ENCODE measurements at places on chromosomes 2 and 18.

DNA sequence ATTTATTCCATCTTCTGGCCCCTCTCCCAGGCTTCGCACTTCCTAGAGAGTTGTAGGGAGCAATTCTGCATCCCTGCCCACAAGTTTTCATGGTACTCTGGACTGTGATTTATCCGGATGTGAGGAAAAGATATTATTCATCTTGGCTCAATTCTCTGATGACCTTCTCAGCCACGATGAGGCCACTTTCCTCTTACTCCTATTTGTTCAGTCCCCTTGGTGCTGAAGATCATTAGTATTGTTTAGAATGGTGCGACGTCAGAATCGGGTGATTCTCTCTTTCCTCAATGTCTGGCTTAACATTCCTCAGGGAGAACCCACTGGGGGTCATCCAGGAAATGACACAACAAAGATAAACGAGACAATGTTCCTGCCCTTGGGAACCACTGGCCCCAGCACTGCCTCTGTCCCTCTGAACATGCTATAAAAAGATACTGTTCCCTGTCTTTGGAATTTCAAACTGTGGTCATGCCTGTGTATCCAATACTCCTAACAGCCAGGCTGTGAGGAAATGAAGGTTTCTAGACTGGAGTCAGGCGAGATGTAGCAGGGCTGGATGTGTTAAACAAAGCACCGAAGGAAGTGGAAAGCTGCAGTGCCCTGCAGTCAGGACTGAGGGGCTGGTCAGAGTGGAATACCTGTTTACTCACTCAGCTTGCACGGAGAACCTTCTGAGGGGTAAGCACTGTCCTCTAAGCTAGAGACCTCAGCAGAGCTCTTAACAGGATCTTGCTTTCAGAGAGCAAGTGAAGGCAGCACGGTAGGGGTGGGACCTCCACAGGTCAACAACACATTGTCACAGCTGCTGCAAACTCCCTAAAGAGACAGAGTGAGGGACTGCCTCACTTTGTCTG lies 12.9 kb upstream of the GLI2 start:
- peak; percentile 83 for DNase-seq

DNA sequence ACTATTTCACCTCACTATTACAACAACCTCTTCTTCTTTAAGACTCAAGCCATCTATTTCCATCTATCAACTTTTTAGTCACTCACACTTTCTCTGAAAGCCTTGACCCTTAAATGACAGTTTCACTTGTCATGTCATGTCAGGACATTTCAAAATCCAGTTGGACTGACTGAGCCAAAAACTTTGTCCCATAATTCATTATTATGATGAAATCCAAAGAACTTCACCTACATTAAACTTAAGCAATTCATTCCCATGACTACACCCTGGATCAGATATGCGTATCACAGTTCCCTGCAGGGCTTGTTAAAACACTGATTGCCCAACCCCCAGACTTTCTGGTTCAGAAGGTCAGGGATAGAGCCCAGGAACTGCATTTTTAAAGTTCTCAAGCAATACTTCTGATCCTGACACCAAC lies 26.5 kb downstream of the LDAH start:
- DNase-seq = no peak

DNA sequence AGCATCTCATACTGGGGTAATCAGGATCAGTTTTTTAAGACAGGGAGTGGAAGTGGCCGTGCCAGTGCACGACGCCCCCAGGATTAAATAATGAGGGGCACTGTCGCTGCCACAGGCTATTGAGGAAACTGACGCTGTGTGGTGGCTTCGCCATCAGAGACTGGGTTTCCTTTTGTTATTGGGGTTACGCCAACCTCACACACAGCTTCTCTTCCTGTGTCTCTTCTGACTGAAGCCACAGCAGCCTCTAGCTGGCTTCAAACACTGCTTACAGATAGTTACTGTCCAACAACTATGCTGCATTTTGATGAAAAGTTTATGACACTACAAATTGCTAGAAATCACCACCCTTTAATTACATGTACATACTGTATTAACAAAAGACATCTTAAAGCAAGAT lies 521.9 kb upstream of the SALL3 start:
- DNase-seq = no peak

- DNase-seq = no peak
These were observed 222.4 kb downstream of the LOXHD1 start for GRCh38 chr18:46434629-46435028.

DNA sequence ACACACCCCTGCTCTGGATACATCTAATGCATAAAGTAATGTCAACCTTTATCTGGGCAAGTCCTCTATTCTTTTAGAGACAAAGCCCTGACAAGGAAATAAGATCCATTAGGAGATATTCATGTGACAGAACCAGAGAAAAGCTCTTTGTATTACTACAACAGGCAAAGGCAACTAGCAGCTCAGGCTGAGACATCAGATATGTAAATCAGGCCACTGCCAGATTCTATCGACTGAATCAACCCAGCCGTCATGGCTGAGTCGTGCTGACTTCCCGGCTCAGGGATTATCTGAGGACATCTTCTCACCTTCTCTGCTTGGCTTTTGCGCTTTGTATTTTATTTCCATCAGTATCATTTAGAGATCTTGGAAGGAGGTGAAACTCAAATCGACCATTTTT lies 294.5 kb downstream of the PLCL1 start:
- no peak for DNase-seq

DNA sequence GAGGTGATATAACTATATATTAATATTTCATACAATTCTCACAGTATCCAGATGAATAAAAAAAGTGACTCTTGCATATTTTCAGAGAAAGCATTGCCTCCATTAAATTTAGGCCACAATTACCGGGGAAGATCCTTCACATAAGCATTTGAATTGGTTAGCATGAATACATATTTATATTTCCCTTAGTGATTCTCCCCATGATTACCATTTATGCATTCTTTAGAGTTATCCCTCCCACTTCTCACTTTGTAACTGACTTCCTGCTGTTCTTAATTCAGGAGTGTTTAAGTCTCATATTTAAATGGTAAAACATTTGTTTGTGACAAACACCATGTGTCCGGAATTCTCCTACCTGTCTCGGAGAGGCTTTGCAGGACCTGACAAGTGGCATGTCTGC lies 523.4 kb downstream of the CCDC85A start:
- no peak for DNase-seq

Measured in RPMI7951 (cell line).